Thymus (tissue), 14 donors: ENCODE measurements at places on chromosomes 13 and 19. TPM values are rescaled to one million over a fixed set of nuclear protein-coding genes. Genes with fewer than 3 reads are reported as not detected.

DNA sequence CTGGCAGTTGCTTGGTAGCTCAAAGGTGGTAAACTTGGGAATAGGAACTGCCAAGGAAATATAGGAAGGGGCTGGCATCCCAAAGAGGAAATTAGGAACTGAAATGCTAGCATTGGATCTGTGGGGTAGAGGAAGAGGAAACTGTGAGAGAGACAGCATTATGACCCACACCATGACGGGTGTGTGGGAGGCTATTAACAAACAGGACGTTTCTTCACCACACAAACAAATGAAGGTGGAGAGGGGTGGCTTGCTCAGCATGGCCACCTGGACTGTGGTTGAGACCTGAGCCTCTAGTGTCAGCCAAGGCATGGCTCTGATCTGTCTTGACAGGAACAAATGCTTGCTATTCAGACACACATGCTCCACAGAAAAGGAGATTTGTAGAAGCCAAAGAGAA is 178.2 kb downstream of the B3GLCT start:
- DNase-seq, result no peak

- no peak for DNase-seq
Measured at GRCh38 chr19:34818270-34818669, 45.3 kb upstream of the ZNF599 start.

DNA sequence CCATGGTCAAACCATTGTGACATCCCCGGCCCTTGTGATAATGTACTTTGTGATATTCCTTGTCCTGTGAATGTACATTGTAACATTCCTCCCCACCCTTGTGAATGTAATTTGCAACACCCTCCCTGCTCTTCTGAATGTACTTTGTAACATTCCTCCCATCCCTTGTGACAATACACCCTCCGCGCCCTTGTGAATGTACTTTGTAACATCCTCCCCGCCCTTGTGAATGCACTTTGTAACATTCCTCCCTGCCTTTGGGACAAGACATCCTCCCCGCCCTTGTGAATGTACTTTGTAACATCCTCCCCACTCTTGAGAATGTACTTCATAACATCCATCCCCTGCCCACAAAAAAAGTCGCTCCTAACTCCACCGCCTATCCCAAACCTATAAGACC is 17.1 kb downstream of the ZNF846 start:
- no peak for DNase-seq

DNA sequence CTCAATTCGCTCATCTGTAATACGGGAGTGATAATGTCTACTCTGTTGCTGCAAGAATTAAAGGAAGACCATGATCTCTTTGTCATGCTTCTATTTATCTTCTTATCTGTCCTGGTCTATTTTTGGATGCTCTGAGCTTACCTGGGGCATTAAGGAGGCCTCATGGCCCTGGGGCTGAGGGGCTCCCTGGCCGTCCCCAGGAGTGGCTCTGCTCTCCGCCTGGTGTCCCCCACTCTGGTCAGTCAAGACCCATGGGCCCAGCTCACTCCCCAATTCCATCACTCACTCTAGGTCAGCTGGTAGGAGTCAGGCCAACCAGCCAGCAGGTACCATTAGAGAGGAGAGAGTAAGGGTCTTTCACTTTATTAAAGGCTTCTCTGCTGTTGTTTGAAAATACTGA is 1.1 kb upstream of the CHST8 start:
- no peak for DNase-seq

GRCh38 chr13:73767747-73768315 is 366.4 kb downstream of the KLF12 start:
- DNase-seq, result no peak

DNA sequence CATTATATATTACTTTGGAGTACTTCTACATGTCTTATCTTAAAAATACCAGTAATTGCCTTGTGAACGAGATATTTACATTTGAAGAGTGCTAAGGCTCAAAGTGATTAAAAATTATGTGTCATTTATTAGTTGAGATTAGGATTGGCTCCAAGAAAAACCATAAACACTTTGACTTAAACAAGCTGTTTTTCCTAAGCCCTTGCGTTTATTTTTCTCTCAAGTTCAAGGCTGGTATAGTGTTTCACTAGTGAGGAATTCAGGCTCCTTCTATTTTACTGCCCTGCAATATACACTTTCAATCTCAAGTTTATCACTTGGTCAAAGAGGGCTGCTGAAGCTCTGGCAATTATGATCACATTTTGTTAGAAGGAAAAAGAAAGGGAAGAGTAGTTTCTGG is 49.9 kb downstream of the UFM1 start:
- no peak for DNase-seq

DNA sequence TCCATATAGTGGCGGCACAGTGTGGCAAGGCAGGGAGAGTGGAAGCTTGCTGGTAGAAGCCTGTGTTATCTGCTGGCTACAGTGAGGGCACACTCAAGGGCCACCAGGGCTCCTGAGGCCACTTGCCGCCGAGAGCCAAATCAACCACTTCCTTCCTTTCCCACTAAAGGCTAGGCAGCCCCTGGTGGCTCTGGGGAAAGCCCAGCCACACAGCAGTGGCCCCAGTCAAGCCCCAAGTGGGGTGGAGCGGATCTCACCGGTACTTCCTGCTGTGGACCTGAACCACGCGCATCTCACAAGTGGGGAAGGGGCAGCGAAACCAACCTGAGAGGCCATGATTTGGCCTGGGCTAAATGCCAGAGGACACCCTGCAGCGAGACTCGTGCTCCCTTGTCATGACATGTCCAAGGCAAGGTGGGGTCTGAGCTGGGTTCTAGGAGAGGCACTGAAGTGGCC is 21.9 kb upstream of the SLC35E1 start:
- DNase-seq, result no peak

- no peak for DNase-seq
Measured at GRCh38 chr13:37059848-37060192, 332 bp upstream of the SUPT20H start.

DNA sequence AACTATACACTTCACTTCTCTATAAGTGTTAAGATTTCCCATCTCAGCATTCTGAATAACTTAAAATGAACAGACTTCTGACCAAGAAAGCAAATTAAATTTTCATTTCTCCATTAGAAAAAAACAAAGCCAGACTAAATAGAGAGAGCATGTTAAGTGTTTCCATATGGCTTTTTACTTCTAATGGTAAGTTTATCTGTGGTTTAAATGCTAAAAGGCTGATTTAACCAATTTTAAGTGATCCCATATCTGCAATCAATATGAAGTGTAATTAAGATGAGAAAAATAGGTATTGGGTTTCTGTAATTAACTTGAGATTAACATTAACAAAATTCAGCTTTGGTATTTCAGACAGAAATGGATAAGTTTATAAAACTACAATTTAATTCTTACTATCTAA is 107.8 kb downstream of the ELF1 start:
- no peak for DNase-seq

DNA sequence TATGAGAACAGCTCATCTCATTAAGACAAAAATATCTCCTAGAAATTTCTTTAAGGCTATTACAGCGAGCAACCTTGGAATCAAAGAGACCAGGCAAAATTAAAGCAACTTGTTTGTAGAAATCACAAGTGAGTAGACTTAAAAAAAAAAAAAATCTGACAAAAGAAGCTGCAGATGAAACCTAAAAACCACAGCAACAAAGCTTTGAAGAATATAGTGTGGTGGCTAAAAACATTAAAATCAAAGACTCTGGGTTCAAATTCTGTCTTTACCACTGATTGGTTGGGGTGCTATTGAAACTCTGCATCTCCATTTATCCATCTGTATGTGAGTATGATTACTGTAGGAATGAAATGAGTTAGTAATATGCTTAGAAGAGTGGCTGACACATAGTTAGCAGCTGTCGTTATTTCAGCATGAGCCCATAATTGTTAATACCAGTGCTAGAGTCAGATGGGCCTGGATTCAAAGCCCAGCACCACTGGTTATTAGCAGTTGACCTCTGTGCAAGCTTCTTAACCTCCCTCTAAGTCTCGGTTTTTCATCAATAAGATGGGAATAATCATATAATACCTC is 157.6 kb downstream of the FOXO1 start:
- no peak for DNase-seq

DNA sequence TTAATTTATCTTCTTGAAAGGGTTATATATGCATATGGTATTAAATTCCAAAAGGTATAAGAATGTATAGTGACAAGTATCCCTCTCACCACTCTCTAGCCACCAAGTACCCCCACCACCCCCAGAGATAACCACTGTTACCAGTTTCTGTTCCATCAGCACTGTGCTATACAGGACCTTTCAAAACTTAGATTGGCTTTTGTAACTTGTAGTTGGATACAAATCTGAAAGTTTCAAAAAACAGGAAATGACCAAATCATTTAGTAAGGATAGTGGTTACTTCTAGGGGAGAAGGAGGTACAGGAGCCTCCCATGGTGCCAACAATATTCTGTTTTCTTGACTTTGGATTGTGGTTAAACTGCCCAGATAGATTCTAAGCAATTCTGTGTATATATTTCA is 56.7 kb downstream of the AKAP11 start:
- no peak for DNase-seq

DNA sequence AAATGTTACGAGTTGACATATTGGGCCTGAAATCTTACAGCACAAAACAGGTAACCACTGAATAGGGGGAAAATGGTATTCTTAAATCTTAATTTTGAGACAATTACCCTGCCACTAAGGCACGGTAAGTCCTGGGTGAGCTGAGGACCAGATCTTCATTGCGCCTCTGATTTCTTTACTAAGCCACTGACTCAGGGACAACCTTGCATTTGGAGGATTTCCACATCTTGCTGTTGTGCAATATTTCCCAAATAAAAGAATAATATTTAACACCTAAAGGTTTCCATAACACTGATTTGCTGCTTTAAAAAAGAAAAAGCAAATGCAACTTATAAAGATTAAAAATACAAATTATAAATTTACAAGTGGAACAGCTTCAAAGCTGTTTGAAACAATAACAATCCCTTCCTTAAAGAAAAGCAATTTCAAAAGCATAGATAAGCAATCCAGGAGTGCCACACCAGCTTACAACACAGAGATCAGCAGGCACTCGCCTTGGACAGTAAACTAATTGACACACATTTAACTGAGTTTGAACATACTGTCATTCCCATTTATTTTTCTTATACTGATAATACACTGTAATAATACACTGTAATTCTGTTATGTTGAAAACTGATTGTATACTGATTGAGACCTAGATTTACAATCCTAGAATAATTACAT is 79.6 kb upstream of the DOCK9 start:
- DNase-seq, result no peak

DNA sequence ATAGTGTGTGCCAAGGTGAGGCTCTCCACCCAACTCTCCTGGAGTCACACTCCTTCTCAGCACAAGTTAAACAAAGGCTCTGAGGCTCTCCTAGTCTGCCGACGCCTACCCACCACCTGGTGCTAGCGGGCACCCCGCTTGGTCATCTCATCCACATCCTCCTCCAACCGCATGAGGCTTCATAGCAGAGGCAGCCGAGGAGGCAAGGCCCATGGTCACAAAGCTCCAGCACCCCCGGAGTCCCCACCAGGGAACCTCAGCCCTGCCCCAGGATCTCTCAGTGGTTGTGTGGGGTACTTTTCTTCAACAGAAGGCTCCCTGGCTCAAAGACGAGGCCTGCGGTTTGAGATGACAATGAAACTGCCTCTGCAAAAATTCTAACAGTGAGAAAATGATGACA is 43.0 kb downstream of the STK24 start:
- DNase-seq, result no peak

- DNase-seq, result peak; percentile 42
Measured at GRCh38 chr19:40284501-40285352, at the start of gene AKT2. Gene AKT2, minus strand, starts transcription at chr19:40285345. Its CDS starts 20,078 bp downstream, at chr19:40265267.

DNA sequence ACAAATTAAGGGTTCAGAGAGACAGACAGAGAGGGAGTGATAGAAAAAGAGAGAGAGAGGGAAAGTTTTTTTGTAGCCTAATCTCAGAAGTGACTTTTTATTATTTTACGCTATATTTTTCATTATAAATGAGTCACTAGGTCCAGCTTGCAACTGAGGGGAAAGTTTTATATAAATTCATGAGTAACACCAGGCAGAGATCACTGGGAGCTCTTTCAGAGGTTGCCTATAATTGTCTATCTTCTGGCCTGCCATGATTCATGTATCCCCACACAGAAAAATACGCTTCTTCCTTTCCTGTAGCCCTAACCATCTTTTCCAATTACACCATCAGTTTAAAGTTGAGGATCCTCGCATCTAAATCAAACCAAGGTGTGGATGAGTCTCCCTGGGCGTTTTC is 467.9 kb downstream of the SLITRK1 start:
- no peak for DNase-seq

- no peak for DNase-seq
Measured at GRCh38 chr19:51461723-51462161, 3.5 kb upstream of the SIGLEC8 start.

DNA sequence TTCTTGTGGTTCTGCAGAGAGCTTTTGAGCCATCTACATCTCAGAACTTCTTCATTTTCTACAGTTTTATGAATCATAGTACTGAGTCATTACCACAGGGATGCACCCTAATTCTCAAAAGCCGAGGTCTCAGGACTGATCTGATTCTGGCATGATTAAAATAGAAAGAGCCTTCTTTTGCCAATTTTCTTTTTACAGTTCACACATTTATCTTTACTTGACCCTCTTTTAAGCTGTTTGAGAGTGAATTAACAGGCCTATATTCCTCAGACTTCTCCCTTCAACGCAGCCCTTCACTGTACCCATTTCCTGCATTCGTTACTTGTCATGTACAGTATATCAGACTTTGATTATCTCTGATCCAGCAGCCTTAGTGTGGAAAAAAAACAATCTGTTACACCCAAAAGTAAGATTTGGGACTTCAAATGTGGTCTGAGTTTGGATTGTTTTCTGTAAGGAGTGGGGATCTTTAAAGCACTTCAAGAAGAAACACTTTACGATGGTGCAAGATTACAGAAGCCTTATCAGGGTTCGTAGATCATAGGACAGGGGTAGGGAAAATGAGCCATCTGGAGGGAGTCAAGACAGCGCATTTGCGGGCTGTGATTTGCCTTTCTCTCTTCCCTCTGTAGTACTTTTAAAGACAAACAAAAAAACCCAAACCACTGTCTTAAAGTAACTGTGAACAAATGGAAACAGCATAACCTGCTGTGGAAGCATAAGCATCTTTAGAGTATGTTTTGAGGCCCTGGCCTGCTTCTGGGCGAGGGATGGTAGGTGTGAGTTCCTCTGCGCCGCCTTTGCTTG is 15.3 kb upstream of the GPR183 start:
- DNase-seq, result no peak

GRCh38 chr13:105147461-105147860 is 1388.0 kb downstream of the EFNB2 start:
- DNase-seq, result no peak

- no peak for DNase-seq
Measured at GRCh38 chr13:70755456-70755855, 647.2 kb upstream of the KLHL1 start.

GRCh38 chr13:107066355-107066754 is 498.4 kb upstream of the ARGLU1 start:
- DNase-seq, result no peak

The DENND1C gene
- polyA plus RNA-seq, result 46.6 TPM

The CEACAM7 gene
- 1.8 TPM for polyA plus RNA-seq

The POU4F1 gene
- 2.0 TPM for polyA plus RNA-seq

The NTN5 gene
- 3.5 TPM for polyA plus RNA-seq

The FAM83E gene
- polyA plus RNA-seq, result 2.2 TPM

The FGF22 gene
- polyA plus RNA-seq, result 0.25 TPM

The TIMM50 gene
- polyA plus RNA-seq, result 44.0 TPM

The SLC1A6 gene
- 0.18 TPM for polyA plus RNA-seq

The OR10H1 gene
- polyA plus RNA-seq, result 0.09 TPM

The RAB4B gene
- 86.7 TPM for polyA plus RNA-seq

The ZNF765 gene
- polyA plus RNA-seq, result 6.2 TPM

The AMH gene
- 2.2 TPM for polyA plus RNA-seq

The HCN2 gene
- 0.46 TPM for polyA plus RNA-seq

The KLK14 gene
- 1.2 TPM for polyA plus RNA-seq

The SMIM44 gene
- not detected for polyA plus RNA-seq

The ADGRE2 gene
- 3.4 TPM for polyA plus RNA-seq

The ETFB gene
- 121 TPM for polyA plus RNA-seq

The EMC10 gene
- 62.6 TPM for polyA plus RNA-seq
